SW 1271 (cell line): ENCODE measurements at places on chromosomes 1 and 21.

DNA sequence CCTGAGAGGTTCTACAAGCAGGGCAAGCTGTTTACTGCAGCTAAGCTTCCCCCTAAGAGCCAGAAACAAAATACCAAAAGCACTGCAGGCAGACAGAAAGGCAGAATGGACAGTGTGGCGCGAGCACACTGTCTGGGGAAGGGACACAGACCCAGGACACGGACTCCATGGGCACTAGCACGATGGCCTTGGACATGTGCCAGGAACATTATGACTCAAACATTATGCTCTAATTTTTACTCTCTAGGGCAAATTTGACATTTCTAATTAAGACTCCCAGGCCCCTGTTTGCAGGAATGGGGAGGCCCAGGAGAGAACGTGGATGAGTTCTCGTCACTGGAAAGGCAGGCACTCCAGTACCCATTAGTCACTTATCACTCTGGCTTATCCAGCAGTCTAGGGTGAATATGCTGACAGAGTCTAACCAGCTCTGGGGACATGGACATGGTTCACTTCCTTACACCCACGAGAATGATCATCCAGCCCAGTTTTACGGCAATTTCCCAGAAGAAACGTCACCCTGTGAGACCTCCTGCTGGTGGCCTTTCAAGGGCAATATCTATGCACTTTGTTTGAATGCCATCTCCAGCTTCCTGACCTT is 45.1 kb downstream of the CAPN8 start:
- DNase-seq: no peak

DNA sequence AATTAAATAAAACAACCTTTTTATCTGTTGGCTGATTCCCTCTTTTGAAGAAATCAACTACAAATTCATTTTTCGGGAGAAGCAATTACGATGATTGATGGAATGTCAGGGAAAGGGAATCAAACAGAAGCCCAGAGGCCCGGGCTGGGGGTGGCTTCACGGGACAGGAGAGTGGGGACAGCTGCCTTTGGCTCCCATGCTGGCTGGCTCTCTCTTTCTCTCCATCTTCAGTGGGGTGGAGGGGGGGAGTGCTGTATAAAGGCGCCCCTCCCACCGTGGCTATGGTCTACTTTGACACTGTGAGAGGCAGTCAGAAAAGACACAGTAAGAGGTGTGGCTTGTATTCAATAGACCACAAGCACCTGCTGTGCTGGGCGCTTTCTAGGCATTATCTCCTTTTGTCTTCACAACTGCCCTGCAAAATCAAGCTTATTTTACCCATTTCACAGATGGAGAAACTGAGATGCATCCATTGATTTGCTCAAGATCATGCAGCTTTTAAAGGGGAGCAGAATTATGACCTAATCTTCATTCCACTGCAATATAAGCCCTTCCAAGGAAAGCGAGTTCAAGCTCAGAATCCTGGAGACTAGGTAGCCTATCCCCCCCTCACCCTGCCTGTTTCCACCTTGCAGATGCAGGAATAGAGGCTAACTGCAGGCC is 92.9 kb downstream of the GRIK3 start:
- no peak for DNase-seq

- DNase-seq: no peak
Measured at GRCh38 chr1:175162955-175163354, 29.6 kb downstream of the KIAA0040 start.

GRCh38 chr21:46393941-46394594 is 64.6 kb upstream of the DIP2A start:
- no peak for DNase-seq

- DNase-seq: no peak
Measured at GRCh38 chr1:199808110-199808870, 219.2 kb upstream of the NR5A2 start.

- no peak for DNase-seq
Measured at GRCh38 chr1:231396643-231397042, 25.4 kb downstream of the EGLN1 start.

- DNase-seq: no peak
Measured at GRCh38 chr1:111204983-111205713, 4.7 kb upstream of the DENND2D start.

DNA sequence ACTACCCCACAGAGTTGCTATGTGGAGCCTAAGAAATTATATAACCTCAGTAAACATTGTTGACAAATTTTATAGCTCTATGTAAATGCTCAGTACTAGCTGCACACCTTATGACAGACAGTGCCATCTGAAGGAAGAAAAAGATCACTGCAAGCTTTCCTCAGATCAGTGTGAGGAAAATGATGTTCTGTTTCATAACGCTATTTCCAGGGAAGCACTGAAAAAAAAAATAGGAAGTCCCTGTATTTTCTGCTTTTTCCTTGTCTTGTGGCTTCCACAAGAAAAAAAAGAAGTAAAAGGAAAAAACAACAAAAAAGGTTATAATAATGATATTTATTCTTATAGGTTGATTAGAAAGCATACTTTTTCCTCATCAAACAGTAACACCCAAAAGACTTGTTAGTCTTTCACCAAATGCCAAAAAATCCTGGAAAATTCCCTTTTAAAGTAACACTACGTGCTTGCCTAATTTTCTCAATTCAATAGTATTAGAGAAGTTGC is 23.2 kb downstream of the LYST start:
- peak; percentile 37 for DNase-seq
